ENCODE measurements at places on chromosomes 11 and 22.

DNA sequence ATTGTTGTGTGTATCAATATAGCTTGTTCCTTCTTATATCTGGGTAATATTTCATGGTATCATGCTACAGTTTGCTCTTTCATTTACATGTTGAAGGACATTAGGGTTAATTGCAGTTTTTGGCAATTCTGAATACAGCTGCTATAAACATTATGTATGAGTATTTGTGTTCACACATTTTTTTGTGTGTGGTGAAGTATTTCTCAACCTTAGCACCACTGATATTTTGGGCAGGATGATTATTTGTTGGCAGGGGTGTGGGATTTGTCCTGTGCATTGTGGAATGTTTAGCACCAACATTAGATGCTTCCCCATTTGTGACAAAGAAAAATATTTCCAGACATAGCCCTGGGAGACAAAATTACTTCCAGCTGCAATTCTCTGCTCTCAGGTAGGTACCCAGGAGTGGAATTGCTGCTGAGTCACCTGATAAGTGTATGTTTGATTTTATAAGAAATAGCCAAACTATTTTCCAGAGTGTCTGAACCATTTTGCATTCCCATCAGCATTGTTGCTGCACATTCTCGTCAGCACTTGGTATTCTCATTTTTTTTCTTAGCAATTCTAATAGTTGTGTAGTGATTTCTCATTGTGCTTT is 128.2 kb downstream of the SNX19 start:
- no peak for DNase-seq

- DNase-seq: peak; percentile 0
Observed at GRCh38 chr11:40867991-40868632, 591.3 kb downstream of the LRRC4C start.

- DNase-seq: no peak
Observed at GRCh38 chr11:82828472-82828871, 71.8 kb downstream of the PRCP start.

- no peak for DNase-seq
Observed at GRCh38 chr22:48923165-48923865, 904.4 kb downstream of the BRD1 start.

- no peak for DNase-seq
Observed at GRCh38 chr22:49348631-49349030, 479.0 kb downstream of the BRD1 start.
